NCI-H446 treated with DMSO at 0.1 percent for 48 hours (cell line): ENCODE measurements at places on chromosomes 2 and 18.
A peak's percentile ranks its signal among the peaks of the same experiment; 100 is the strongest.

DNA sequence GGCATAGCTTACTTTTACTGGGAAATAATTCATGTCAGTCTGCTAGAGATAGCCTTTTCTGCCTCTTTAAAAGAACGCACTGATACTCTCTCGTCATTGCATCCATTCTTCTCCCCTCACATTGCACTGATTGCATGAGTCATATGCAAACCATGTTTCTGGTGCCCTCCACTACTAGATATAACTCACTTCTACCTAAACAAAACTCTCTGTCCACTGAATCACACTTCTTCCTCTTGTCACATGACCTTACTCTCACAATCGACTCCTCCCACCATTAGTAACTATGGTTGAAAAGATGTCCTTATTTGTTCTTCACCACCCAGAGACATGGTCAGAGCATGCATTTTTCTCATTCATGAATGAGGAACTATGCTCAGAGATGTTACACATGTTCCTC, 158.0 kb downstream of the CSRNP3 start:
- no peak for DNase-seq

DNA sequence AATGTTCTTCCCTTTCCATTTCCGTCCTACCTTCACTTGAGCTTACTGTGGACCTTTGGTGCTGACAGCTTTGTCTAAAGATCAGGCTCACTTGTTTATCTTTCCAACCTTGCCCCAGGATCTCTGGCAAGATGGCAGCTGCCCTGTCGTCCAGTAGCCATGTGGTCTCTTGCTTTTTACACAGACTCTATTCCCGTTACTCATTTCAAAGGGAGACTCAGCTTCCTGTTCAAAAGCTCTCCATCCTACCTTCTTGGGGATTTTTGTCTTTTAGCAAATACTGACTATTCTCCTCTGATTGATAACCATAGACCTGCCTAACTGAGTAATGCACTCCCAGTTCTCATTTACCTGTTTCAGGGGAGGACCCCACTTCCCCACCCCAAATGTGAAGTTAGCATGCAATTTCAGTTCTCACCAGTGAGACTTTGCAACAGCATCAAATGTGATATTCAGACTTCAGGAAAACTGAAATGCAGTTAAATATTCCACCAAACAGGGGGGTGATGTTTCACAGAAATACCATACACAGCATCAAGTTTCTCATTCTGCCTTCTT, 184.4 kb downstream of the MYO3B start:
- no peak for DNase-seq

GRCh38 chr2:45987856-45988255, 309.4 kb upstream of the EPAS1 start:
- DNase-seq, result no peak

DNA sequence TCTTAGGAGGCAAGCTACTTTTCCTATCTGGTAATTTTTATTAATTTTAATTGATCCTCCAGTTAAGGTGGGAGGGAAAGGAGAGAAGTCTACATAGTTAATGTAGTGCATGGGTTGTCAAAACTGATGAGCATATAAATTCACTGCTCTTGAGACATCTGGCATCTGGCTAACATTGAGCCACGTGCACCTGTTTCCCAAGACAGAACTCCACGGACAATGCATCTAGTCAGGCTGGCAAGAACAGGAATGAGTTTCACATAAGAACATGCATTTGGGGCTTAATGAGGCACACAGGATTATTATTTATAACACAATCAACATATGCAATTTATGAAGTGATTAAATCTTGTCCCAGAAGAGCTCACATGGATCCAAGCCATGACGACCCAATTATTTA, 16.2 kb upstream of the RAB1A start:
- peak; percentile 27 for DNase-seq

DNA sequence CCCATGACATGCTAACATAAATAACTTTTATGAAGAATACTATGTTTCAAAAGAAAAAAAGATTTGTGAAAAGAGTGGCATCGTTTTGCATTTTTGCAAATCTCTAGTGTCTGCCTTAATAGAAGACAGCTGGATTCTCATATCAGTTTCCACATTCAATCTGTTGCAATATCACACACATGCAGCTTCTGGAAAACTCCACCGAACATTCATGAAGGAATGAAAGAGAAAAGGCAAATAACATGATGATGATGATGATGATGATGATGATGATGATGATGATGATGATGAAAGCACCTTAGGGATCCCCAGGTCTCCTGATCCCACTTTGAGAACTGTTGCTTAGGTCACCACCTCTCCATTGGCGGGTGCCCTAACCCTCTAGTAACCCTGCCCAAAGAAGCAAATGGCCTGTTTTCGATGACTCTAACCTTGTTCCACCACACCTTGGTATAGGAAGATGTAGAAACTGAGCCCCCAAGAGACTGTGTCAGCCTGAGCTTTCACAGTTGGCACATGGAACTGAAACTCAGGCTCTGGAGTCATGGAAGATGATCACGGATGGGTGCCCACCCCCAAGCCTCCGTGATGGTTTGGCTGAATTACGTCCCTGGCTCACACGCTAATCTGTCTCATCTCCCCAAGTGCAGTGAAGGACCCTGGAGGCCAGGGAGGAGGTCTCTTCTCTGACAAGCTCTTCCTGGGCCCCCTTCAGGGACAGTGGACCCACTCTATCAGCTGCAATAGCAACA, 80.1 kb upstream of the SMAD7 start:
- no peak for DNase-seq

DNA sequence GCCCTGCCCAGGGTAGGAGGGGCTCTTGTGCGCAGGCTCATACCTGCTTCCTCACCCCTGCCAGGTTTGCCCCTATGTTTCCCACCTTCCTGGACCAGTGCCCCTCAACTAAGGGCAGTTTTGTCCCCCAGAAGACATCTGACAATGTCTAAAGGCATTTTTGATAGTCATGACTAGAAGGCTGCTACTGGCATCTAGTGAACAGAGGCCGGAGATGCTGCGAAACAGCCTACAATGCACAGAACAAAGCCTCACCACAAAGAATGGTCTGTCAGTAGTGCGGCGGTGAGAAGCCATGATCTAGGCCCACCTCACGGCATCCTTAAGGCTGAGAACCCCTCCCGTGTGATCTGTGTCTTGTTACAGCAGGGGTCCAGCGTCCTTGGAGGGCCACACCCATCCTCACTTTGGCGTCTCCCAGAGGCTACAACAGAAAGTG, 96.0 kb downstream of the TMEM17 start:
- DNase-seq, result no peak

- DNase-seq, result no peak
Observed at GRCh38 chr2:47313141-47313691, 89.7 kb upstream of the MSH2 start.
